ENCODE measurements at places on chromosomes 3 and 15.

- DNase-seq, result no peak
Measured at GRCh38 chr15:79329171-79329611, 18.3 kb downstream of the TMED3 start.

DNA sequence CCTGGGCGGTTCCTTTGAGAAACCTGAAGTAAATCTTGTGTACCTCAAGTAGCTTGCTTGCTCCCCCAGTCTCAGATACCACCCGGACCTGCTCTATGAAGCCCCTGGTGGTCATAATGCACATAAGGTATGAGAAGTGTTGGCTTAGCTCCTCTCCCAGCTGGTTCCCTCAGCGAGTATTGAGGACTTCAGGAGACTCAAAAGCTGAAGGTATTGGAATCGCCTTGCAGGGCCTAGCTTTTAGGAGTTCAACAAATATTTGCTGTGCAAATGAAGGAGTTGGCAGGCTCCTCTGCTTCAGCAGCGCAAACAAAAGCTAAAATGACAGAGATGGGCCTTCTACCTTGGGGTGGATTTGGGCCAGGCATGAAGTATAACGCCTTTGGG is 1.7 kb downstream of the CMTM8 start:
- DNase-seq, result peak; percentile 72

DNA sequence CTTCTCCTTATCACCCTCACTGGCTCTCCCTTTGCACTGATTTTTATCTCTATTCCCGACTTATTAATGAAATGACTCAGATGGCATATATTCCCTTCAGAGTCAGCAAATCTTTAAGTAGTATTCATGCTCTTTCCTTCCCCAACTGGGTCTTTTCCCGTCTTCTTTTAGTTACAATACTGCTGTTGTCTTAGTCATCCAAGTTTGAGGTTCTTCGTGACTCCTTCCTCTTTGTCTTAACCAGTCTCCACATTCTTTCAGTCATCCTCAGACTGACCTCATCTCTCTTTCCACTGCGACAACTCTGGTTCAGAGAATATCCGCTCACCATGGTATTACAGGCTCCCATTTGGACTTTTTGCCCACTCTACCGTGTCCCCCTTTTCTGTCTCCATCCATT is 12.4 kb downstream of the WDR5B start:
- DNase-seq, result no peak

- no peak for DNase-seq
Measured at GRCh38 chr3:8509961-8510360, 8.3 kb downstream of the LMCD1 start.

DNA sequence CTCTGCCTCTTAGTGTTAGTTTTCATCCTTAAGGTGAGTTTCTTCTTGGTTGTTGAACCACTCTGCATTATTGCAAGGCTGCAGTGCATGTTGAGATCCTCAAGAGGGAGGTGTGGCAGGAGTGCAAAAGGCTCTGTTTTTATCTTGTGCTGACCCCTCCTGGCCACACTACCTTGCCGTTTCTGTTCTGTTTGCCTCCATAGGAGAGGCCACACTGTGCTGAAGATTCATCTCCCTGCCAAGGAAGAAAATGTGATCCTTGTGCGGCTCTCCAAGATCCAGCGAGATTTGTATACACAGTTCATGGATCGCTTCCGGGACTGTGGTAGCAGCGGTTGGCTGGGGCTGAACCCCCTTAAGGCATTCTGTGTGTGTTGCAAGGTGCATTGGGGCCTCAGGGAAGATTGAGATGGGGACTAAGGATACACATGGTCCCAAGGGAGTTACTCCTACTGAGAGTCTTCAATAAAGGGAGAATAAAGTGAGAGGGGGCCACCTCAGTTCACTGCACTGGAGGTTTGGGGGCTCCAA is 33.0 kb upstream of the TEX264 start:
- DNase-seq, result peak; percentile 78

DNA sequence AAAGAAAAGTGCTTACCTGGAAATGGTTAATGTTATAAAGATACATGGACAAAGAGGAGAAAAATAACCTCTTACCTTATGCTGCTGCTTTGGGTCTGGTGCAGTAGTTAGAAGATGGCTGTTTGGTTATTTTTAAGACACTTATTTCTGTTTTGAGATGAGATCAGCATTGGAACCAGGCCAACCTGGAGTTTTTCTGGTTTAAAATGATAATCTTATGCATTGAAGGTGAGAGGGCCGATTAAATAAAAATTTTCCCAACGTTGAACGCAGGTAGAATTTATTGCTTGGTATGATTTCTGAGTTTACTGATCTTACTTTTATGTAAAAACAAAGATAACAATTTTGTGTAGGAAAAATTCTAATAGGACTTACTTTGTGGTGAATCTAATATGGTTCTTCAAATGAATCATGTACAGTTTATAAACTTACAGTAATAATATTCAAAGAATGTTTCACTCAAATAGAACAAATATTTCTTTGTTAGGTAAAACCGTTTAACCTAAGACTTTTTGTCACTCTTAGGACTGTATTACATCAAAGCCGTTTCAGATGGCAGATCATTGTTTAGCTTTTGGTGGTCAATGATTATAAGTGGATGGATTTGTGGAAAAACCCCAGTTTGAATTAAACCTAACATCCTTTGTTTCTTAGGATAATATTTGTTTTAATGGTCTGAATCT is 14.9 kb downstream of the UBE2E2 start:
- DNase-seq, result no peak

DNA sequence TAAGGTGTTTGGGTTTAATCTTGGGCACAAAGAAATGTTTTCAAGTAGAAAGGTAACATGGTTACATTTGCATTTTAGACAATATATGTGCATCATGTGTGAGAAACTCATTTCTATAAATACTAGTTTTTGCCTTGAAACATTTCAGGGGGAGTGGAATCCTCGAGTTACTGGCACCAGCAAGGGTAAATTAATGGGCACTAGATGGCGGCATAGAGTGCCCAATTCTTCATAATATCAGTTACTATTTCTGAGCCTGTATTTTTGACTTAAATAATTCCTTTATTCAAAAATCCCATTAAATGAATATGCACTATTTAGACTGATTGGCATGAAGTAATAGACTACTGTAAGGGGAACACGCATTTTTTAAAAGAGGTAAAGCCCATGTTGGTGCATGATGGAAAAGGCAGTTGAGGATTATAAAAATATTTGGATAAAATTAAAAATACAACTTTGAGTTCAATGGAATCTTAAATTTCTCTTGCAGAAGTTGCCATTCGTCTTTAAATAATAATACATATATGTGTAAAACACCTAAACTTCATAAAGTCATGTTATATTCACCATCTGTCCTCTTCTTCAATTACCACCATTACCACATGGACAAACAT is 106.3 kb downstream of the ZBTB20 start:
- DNase-seq, result peak; percentile 18

DNA sequence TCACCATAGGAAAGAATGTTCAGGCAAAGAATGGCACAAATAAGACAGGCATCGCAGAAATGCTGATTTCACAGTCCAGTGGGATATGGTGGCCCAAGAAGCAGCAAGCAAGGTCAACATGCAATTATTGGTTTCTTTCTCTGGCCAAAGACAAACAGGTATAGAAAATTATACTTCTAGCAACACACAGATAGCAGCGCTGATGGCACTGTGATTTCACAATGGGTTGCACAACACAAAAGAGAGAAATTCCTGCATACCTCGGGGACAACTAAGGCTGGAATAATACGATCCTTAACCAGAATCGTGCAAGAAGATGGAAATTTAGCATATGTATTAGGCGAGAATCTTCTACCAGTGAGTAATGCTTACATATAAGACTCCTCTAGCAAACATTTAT is 76.3 kb upstream of the NR2F2 start:
- DNase-seq, result no peak

DNA sequence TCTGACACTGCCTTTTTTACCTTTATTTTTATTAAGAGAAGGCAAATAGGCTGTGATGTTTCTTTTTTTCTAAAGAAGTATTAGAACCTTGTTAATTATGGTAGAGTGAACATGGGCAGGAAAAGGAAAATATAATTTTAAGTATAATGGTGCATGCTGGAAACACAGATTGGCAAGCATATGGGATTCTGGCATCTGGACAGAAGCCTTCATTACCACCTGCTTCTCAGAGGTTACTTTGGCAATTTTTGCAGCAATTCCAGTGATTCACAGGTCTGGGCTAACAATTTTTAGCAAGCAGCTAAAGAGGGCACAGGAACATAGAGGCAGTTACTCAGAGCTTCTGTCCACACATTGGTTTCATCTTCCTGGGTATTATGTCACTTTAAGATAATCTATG is 258.3 kb downstream of the DIPK2A start:
- DNase-seq, result no peak

DNA sequence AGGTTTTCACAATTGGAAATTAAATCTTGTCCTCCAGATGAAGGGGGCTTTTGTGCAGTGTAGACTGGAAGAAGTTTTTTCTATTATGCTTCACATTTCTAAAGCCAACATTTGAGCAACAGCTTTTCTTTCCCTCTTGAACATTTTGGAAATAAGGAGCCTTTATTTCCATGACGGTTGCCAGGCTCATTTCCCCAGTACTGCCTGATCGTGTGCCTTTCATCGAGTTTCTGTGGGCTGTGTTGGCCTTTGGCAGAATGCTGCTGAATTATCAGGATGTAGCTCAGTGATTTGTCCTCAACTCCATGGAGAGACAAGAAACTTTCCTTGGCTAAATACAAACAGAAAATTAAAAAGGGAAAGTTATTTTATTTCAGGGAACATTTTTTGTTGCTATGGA is 314.8 kb upstream of the LRRC3B start:
- DNase-seq, result no peak

DNA sequence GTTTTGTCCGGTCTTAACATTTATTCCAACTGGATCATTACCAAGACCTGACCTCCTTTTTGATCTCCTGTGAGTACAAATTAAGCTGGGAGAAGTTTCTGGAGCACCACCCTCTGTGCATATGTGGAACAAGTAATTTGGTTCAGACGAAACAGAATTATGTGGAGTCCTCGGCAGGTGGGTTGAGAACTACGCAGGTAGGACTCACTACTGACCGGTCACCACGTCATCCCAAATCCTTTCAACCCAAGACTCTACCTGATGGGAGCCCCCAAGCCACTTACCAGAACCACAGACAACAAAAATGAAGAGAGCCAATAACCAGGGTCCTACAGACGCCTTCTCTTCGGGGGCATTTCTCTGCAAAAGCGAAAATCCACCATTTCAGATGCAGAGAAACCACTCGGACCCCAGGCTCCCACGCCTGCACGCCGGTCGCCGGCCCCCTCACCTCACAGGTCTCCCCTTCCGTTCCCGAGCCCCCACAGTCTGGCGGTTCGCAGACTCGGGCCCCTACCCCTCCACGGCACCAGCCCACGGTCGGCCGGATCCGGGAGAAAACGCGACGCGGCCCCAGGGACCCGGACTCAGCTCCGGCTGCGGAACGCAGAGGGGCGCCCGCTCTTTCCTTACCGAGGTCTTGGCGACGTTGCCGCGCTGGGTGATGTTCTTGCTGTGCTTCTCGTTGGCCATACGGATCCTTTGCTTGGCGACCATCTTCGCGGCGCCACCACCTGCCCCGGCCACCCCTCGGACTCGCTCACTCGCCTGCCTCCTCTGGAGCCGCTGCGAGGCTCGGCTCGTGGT is 674 bp downstream of the SERP1 start:
- DNase-seq, result peak; percentile 34

- no peak for DNase-seq
Measured at GRCh38 chr3:8505621-8506020, 4.0 kb downstream of the LMCD1 start.

- DNase-seq, result no peak
Measured at GRCh38 chr3:177402533-177402932, 205.3 kb upstream of the TBL1XR1 start.

DNA sequence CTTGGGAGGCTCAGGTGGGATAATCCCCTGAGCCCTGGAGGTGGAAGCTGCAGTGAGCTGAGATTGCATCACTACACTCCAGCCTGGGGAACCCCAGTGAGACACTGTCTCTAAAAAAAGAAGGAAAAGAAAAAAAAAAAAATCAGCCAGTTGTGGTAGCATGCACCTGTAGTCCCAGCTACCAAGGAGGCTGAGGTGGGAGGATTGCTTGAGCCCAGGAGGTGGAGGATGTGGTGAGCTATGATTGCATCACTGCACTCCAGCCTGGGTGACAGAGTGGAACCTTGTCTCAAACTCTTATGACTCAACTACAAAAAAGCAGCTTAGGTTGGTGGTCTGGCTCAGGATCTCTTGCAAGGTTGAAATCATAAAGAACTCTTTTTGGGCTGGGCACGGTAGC is 19.3 kb upstream of the GPX1 start:
- DNase-seq, result no peak

GRCh38 chr15:89441295-89441812 is 55.0 kb downstream of the RHCG start:
- no peak for DNase-seq

DNA sequence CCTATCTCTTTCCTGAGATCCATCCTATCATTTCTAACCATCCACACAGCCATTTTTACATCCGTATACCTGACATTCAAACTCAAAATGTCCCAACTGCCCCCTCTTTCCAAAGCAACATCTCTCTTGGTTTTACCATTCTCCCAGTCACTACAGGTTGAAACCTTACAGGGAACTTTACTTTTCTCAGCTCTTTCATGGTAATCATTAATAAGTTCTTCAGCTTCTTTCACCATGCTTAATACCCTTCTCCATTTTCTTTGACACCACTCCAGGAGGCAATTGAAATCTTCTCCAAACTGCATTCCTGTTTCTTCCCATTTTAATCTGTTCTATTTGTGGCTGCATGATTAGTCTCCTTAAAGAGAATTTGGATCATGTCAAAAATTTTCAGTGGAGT is 352.5 kb downstream of the GAP43 start:
- DNase-seq, result no peak

DNA sequence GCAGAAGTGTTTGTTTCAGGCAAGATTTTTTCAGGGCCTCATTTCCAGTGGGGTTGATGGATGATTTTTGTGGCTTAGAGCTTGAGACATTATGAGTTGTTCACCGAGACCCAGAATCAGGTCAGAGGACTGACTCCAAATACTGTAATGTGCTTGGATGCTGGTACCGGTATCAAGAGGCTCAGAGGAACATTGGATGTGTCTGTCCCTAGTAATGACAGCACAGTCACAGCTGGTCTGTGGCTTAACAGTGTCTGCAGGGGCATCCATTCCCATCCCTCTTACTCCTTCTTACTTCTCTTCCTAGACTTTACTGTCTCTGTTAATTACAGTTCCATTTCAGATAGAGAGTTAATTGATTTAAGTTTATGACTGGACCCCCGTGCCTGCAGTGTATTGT is 107.8 kb downstream of the PTPRG start:
- no peak for DNase-seq

GRCh38 chr3:145055375-145056076 is 1083.9 kb downstream of the DIPK2A start:
- no peak for DNase-seq

DNA sequence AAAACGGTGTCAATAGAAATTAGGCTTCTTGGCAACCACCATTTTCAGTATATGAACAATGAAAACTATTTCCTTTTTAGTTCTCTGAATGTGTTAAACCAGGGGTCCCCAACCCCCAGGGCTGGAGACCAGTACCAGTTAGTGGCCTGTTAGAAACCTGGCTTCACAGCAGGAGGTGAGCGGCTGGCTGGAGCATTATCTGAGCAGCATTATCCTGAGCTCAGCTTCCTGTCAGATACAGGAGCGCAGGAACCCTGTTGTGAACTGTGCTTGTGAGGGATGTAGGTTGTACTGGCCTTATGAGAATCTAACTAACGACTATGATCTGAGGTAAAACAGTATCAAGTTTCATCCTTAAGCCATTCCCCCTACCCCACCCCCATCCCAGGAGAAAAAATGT is 328.7 kb downstream of the ZBBX start:
- peak; percentile 9 for DNase-seq

- no peak for DNase-seq
Measured at GRCh38 chr3:33881156-33882064, 83.0 kb downstream of the PDCD6IP start.

- no peak for DNase-seq
Measured at GRCh38 chr15:96333131-96334016, 2.9 kb downstream of the NR2F2 start.
